ENCODE measurements at places on chromosomes 1 and 21. TPM values are rescaled to one million over a fixed set of nuclear protein-coding genes. Genes with fewer than 3 reads are reported as not detected.

- DNase-seq, result no peak
Observed at GRCh38 chr1:101139130-101139529, 97.7 kb upstream of the S1PR1 start.

DNA sequence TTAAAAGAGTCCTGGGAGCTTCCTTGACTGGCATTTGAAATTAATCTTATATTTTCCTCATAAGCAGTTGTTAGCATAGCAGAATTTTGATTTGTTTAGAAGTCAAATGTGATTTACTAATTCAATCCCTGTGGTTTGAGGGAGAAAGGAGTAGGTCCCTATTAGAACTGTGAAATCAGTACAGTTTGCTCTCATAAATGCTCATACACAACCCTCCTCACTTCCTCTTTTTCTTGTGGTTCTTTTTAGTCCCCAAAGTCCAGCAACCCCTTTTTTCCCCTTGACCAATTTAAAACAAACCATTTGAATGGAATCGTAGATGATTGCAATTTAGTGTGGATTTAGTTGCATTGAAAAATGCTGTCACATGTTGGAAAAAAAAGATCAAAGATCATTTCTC, 9.2 kb upstream of the IFI44 start:
- DNase-seq, result no peak

The OR6K3 gene
- not detected for total RNA-seq

DNA sequence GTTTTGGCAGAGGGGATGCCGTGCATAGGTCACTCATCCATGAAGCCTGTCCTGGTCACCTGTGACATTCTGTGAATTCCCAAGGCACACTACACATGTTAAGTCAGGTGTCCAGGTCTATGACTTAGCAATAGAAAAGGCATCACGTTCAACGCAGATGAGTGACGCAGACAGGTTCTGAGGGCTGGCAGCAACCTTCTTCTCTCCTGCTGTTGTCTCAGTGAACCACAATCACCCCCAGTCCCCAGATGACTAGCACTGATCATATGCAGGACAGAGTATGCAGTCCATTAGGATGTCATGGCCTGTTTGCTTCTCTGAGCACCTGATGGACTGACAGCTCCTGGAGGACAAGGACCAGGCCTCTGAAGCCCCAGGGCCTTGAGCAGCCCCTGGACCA, 157.8 kb upstream of the KAZN start:
- DNase-seq, result no peak
